ENCODE measurements at places on chromosomes 5 and 9.

- no peak for DNase-seq
Observed at GRCh38 chr5:14588758-14589543, 7.4 kb downstream of the OTULINL start.

DNA sequence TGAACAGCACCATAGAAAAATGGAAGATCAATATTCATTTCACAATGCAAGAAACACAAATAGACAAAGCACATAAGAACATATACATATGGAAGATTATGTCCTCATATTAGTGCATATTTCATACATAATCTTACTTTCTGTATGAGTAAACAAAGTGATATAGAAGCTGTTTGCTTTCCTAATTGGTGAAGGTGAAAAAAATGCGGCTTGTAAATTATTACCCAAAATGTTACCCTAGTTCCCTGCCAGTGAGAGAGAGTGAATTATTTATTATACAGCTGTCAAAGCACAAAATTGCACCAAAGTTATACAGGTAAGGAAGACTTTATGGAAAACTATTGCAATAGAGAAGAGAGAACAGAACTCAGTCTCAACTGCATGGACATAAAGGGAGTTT, 1485.0 kb upstream of the CDH9 start:
- DNase-seq, result no peak

DNA sequence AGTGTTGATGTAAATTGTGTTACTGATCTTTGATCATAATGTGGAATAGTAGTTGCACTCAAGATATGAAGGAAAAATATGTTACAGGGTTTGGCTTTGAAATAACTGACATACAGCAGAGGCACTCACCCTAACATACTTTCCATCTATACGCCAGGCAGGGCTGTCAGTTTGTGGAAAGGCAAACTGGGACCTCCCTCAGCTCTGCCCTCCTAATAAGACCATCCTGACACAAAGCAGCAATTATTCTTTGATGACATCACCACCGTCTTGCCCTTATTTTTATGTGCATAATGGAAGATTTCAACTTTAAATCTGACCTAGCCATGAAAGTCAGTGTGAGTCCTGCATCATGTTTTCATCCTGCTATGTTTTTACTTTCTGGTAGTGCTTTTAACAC, 42.9 kb downstream of the ITGA1 start:
- DNase-seq, result no peak

DNA sequence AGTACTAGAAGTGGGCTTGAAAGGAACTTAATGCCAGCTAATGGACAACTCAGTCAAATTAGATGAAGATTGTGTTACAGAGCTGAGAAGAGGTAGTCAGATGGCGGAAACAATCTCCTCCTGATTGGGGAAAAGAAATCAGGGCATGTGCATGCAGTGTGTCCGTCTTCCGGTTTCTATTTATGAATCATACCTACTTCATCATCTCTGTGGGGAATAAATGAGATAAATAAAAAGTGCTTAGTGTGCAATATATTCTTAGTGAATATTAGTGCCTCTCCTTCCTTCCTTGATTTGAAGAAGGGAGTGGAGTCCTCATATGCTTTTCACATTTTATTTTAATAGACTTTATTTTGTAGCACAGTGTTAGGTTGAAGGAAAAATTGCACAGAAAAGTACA, 108.7 kb upstream of the NFIL3 start:
- no peak for DNase-seq

- DNase-seq, result no peak
Observed at GRCh38 chr5:166788050-166788449, 1503.4 kb upstream of the WWC1 start.

GRCh38 chr9:101590901-101591300, 3.9 kb downstream of the PPP3R2 start:
- no peak for DNase-seq

GRCh38 chr5:141483902-141484301, 928 bp upstream of the PCDHGC4 start:
- DNase-seq, result no peak

- no peak for DNase-seq
Observed at GRCh38 chr5:163303718-163304117, 133.7 kb upstream of the CCNG1 start.

DNA sequence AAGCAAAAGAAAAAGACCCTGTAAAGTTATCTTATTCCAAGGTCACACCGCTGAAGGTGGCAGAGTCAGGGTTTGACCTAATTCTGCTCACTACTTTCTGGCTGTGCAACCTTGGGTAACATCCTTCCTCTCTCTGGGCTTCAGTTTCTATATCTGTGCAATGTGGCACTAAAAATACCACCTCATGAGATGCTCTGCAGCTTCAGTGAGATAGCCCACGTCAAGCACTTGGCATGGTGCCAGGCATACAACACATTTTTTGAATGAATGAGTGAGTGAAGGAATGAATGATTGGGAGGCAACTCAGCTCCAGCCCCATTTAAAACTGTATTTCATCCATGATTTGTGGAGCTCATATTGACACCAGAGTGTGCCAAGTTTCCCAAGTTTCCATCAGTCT, 62.3 kb downstream of the FOXI1 start:
- DNase-seq, result no peak

- no peak for DNase-seq
Observed at GRCh38 chr5:43038496-43038989, 1.6 kb downstream of the ANXA2R start.

GRCh38 chr9:137150617-137151457, 11.9 kb downstream of the GRIN1 start:
- no peak for DNase-seq

GRCh38 chr9:16500386-16500785, 370.1 kb downstream of the BNC2 start:
- no peak for DNase-seq

DNA sequence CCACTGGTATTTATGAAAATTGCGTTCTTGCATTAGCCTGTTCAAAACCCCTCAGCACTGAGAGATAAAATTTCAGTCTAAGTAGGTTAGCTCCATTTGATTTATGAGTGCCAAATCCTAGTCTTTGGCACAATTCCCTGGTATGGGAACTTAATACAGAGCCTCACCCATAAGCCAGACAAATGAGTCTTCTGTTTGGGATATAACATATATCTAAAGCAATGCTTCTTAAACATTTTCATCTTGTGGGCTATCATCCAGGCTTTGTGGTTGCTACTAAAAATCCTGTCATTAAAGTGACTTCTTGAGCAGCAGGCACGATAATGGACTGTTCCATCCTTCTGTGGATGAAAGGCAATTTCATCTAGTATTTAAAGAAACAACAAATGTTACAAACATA, 419.5 kb upstream of the ACTBL2 start:
- DNase-seq, result no peak

DNA sequence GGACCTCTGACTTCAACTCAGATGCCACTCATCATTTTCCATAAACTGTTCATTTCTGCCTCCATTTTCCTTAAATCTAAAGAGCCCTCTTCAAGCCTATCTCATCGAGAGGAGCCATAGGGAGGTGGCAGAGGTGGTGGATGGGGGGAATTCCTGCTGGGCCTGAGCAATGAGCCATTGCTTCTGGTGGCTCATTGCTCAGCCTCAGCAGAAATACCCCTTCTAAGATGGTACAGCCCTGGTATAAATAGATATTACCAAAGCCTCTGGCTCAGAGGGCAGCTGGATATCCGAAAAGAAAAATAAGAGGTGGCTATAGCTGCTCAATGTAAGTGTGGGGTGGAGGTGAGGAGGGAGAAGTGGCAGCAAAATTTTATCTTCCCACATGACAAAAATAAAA, 313.5 kb downstream of the CAAP1 start:
- DNase-seq, result no peak

- DNase-seq, result no peak
Observed at GRCh38 chr5:163512526-163512925, 7.1 kb downstream of the MAT2B start.

DNA sequence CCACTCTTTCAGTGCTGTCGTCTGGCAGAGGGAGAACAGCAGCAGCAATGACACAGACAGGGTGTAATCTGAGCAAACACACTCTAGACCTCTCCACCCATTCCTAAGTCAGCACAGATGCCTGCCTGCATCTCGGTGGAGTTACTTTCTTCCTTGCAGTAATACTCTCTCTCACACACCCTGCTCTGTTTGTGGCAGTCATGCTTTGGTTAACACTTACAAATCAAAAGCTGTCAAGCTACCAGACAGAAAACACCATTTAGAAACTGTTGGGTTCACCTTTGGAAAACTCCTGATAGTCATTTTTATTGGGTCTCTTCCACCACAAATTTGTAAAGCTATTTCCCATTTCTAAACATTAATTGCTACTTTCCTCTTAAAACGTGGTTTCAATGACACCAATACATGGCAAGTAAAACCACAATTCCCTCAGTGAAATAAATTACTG, 27.3 kb downstream of the LHFPL2 start:
- DNase-seq, result no peak

GRCh38 chr9:81456431-81457006, 232.8 kb downstream of the TLE1 start:
- no peak for DNase-seq

- no peak for DNase-seq
Observed at GRCh38 chr5:113176196-113176595, 199.6 kb downstream of the DCP2 start.

DNA sequence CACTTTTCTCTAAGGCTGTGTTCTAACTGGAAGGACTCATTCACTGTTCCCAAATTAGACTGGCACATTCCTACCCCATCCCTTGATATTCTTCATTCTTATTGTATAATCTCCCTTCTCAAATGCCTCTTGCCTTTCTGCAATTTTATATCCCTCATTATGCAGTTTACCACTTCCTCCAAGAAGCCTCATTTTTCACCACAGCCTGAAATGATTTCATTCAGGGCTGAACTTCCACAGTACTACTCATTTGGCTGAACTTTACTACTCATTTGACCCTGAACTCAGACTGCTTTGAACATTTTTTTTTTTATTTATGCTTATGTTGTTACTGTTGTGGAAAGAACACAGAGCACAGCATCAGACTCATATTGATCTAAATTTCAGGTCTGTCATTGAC, 32.7 kb downstream of the GRIA1 start:
- no peak for DNase-seq

DNA sequence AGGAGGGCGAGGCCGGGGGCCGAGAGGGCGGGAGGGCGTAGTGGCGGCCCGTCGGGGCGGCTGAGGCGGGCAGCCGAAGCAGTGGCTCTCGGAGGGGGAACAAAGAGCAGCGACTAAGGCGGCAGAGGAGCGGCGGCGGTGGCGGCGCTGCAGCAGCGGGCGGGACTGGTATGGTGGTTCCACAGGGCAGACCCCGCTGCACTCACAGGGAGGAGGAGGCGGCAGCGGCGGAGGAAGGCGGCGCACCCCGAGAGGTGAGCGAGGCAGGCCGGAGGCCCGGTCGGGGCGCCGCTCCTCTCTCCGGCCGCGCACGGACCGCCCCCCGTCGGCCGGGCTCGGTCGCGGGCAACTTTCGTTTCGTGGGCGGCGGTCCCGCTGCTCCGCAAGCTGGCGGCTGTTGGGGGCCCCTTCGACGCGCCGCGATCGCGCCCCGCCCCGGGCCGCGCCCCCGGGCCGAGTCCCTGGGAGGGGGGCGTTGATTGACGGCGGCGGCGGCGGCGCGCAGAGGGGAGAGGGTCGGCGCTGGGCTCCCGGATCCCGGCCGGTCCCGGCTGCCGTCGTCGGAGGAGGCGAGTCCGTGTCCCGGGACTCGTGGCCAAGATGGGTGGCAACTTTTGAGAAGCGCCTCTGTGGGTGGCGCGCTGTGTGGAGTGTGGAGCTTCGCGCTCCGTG, 467 bp downstream of the CNOT6 start:
- DNase-seq, result peak; percentile 45

DNA sequence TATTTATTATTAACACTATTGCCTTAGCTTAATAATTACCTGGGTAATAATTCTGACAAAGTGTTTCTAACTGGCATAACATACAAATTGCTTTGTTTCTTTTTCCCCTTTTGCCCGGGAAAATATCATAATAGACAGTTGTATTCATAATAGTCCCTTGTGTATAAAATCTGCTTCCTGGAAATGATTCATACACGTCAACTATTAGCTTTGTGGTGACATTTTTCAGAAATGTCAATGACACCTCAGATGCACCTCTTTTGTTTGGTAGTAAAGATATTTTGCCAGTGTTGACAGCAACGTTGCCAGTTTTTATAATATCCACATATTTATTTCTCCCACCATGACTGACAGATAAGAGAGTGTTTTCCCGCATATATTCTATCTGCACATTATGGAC, 73.0 kb downstream of the RASEF start:
- DNase-seq, result no peak

- DNase-seq, result no peak
Observed at GRCh38 chr9:131494296-131494870, 8.3 kb upstream of the POMT1 start.

DNA sequence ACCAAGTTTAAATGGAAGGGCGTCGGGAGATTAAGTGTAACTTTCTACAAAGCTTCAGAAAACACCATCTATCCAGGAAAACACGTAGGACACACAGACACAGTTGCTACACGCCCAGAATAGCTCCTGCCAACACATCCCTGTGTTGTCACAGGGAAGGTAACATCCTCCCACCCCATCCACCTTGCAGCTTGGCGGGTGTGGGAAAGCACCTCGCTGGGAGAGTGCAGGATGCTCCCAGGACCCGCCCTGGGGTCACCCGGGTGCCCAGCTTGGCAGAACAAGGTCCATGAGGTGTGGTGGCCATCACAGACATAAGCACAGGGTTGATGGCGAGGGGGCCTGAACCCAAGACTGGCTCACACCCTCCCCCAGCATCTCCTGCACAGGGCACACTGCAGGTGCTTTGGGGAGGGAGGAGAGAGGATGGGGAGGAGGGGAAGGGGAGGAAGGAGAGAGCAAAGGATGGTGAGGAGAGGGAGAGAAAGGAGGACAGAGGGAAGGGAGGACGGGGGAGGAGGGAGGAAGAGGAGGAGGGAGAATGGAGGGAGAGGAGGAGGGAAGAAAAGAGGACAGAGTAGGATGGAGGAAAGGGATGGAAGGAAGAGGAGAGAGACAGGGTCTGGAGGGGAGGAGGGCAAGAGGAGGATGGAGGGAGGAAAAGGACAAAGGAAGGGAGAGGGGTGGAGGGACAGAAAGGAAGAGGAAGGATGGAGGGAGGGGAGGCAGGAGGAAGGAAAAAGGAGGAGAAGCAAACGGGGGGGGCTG, 37.2 kb downstream of the GOLM1 start:
- no peak for DNase-seq

DNA sequence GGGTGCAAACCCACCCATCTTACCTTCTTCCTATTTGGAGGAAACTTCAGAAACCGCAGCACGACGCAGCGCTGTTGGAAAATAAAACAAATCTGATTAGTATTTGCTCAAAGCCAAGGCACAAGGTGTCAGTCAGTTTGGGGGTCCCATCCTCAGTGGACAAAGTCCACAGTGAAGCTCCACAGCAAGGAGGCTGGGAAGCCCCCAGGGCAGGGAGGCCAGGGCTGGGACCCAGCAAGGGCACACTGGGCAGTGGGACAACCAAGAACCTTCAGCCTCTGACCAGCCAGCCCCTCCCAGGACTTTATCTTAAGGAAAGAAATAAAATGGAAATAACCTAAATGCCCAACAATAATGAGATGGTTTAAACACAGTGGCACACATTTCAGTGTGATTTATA, 11.3 kb downstream of the IPPK start:
- DNase-seq, result no peak
